ENCODE measurements at places on chromosomes 2 and 18. TPM values are rescaled to one million over a fixed set of nuclear protein-coding genes. Genes with fewer than 3 reads are reported as not detected.

ALPG gene
- 0.27 TPM for total RNA-seq

APCDD1 gene
- total RNA-seq, result 5.4 TPM

SERPINB10 gene
- not detected for total RNA-seq

SLC8A1 gene
- total RNA-seq, result 33.5 TPM

POTEI gene
- 0.50 TPM for total RNA-seq

SOS1 gene
- total RNA-seq, result 33.3 TPM

NMUR1 gene
- not detected for total RNA-seq

ABHD1 gene
- not detected for total RNA-seq

BOK gene
- 64.9 TPM for total RNA-seq

MREG gene
- total RNA-seq, result 5.3 TPM

DTNA gene
- 32.9 TPM for total RNA-seq

TRIM43B gene
- total RNA-seq, result 0.91 TPM

ADD2 gene
- 4.8 TPM for total RNA-seq

FAM117B gene
- total RNA-seq, result 7.2 TPM

LCT gene
- total RNA-seq, result not detected

SPR gene
- total RNA-seq, result 23.6 TPM

PSMD1 gene
- total RNA-seq, result 151 TPM

UGT1A7 gene
- not detected for total RNA-seq

WIPF1 gene
- total RNA-seq, result 25.1 TPM

ZNF385B gene
- 0.27 TPM for total RNA-seq

DSC1 gene
- 0.18 TPM for total RNA-seq

ECEL1 gene
- total RNA-seq, result 0.14 TPM

ALKAL2 gene
- 1.3 TPM for total RNA-seq

NAT8 gene
- not detected for total RNA-seq

RESP18 gene
- total RNA-seq, result not detected

MERTK gene
- total RNA-seq, result 5.1 TPM

C2orf69 gene
- total RNA-seq, result 7.9 TPM

ZBTB7C gene
- total RNA-seq, result 1.4 TPM

SERPINB13 gene
- total RNA-seq, result not detected
